Osteoblast (primary cell): ENCODE measurements at places on chromosomes 5 and 9. TPM values are rescaled to one million over a fixed set of nuclear protein-coding genes. Genes with fewer than 3 reads are reported as not detected.
A peak's percentile ranks its signal among the peaks of the same experiment; 100 is the strongest.

GRCh38 chr5:604391-604831 lies 7.7 kb upstream of the CEP72 start:
- no peak for DNase-seq

- no peak for DNase-seq
Measured at GRCh38 chr9:110997847-110998246, 40.4 kb downstream of the LPAR1 start.

- DNase-seq = no peak
Measured at GRCh38 chr9:136840140-136840876, 2.0 kb upstream of the AJM1 start.

DNA sequence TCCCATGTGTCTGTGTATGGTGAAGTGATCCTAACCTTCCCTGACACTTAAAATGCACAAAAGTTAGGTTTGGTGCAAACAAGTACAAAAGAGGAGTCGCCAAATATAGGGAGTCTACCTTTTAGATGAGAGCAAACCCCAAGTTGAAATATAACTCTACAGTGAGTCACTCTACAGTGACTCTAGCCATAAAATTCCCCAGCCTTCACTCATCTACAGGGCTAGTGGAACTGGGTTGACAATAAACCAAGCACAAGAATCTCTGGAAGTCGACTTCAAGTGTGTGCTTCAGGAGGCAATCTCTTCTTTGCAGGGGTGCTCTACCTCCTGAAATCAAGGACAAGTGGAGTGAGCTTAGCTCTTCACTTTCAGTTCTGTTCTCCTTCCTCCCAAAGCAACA lies 3.3 kb downstream of the SHISAL2B start:
- no peak for DNase-seq

- DNase-seq = peak; percentile 25
Measured at GRCh38 chr9:82764061-82764668, 298.8 kb downstream of the RASEF start.

DNA sequence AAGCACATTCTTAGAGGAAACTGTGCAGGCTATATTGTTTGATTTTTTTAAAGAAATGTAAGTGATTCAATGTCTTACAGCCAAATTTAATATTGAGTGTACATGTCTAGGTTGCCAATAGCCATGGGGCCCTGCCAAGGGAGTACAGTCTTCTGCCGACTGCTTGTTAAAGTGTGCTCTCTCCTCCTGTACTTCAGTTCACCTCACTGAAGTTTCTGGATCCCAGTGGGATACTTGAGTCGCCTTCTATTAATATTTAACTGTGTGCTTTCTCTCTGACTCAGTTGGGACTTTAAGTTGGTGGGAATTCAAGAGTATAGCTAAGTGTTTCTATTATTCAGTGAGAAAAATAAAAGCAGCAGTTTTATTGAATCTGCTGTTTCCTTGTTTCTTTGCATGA lies 44.5 kb upstream of the C5orf47 start:
- no peak for DNase-seq

DNA sequence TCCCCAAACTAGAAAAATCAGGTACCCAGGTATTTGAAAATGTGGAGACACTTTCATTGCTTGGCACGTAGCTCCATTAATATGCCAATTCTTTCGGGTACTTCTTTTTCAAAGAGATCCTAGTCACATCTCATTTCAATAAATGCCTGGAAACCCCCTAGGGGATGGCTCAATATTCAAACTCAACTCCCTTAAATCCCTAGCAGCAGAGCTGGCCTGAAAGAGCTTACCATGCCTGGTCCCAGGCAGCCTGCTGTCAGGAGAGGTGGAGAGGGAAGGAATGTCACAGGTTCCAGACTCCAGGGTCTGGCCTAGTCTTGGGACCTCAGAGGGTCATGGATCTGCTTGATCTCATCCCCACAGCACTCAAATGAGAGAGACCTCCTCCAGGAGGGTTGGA lies 187.1 kb downstream of the SPOCK1 start:
- no peak for DNase-seq

GRCh38 chr5:54897001-54897400 lies 88.4 kb downstream of the ESM1 start:
- DNase-seq = no peak

- no peak for DNase-seq
Measured at GRCh38 chr5:148794729-148795561, 31.5 kb upstream of the ADRB2 start.

DNA sequence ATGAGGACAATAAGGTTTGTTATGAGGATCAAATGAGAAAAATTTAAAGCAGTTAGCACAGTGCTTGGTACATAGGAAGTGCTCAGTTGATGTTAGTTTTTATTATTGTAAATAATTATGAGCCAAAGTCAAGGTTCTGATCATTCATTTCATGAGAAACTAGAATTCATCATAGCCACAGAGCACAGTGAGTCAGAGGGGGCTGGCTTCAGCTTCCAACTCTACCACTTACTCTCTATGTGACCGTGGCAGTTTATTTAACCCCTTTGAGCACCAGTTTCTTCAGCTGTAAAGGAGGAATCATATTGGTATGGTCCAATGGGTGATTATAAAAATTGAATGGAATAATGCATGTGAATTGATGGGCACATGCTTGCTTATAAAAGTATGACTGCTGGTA lies 39.4 kb downstream of the KLHL3 start:
- DNase-seq = peak; percentile 81

GRCh38 chr9:111320631-111321030 lies 9.4 kb downstream of the OR2K2 start:
- peak; percentile 19 for DNase-seq

- no peak for DNase-seq
Measured at GRCh38 chr5:172302047-172302710, 18.6 kb upstream of the UBTD2 start.

GRCh38 chr9:14198047-14198840 lies 115.7 kb downstream of the NFIB start:
- no peak for DNase-seq

DNA sequence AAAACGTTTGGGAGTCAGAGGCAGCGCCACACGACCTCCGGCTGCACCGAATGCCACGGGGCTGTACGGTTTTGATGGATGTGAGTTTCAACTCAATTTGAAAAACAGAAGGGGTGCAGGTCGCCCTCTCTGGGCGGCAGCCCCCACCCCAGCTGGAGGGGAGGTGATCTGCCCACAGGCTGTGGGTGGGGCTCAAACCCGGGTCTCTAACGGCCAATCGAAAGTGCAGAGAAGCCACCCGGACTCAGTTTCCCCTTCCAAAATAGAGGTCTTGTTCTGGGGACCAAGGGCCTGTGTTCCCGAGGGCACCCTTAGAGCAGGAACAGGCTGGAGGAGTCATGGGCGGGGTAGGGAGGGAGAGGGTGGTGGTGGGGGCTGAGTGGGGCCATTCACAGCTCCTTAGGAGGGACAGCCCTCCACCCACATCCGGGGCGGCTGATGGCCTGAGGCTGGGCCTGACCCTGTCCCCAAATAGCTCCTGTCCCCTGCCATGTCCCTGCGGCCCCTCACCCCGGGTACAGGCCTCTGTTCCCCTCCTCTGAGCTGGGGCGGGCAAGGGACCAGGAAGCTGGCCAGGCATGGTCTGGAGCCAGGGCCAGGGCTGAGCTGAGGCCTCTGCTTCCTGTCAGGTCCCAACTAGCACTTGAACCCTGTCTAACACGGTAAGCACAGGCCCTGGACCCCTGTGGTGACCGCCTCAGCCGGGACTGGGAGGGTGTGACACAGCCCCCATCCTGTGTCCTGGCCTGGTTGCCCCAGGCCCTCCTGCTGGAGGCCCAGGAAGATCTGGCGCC lies 22.6 kb upstream of the NOTCH1 start:
- DNase-seq = peak; percentile 74

DNA sequence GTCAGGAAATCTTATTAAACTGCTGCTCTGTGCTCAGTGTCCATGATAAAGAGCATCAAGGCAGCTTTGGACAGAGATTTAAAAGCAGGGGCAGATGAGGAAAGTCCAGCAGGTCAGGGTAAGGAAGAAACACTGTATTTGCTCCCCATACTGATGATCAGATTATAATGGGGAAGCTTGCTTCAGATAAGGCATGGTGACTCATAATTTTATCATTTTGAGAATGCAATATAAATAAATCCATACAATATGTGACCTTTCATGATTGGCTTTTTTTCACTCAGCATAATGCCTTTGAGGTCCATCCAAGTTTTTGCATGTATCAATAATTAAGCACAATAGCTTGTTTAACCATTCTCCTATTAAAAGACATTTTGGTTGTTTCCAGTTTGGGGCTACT lies 48.1 kb upstream of the LHFPL2 start:
- no peak for DNase-seq

Gene PTCH1
- total RNA-seq = 3.3 and 7.7 TPM in 2 replicates

Gene ZBTB43
- 17.7 and 18.1 TPM in 2 replicates for total RNA-seq

Gene SPATA31A3
- total RNA-seq = not detected in 2 replicates

Gene ANKRD55
- total RNA-seq = not detected in 2 replicates

Gene HINT2
- total RNA-seq = 17.0 and 17.4 TPM in 2 replicates

Gene CER1
- total RNA-seq = not detected in 2 replicates

Gene TRIM36
- under 0.01 and 0.36 TPM in 2 replicates for total RNA-seq
